ENCODE measurements at places on chromosomes 5 and 9. TPM values are rescaled to one million over a fixed set of nuclear protein-coding genes. Genes with fewer than 3 reads are reported as not detected.

The PLCXD3 gene
- not detected for total RNA-seq

The OTP gene
- not detected for total RNA-seq

DNA sequence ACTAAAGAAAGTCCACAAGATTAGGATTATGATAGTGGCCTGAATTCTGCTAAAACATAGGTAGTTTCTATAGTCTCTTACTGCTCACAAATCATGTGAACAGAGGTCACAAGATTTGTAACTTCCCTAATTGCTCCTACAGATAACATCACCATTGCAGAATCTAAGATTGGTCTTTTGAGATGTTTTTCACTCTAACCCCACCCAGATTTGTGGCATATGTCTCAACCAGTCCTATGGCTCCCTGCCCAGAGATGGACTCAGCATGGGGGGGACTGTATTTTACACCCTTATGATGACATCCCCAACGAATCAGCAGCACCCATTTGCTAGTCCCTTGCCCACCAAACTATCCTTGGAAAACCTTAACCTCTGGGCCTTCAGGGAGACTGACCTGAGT lies 1046.2 kb downstream of the CDH12 start:
- DNase-seq: no peak

GRCh38 chr5:1235379-1235778 lies 10.2 kb downstream of the SLC6A18 start:
- DNase-seq: no peak

DNA sequence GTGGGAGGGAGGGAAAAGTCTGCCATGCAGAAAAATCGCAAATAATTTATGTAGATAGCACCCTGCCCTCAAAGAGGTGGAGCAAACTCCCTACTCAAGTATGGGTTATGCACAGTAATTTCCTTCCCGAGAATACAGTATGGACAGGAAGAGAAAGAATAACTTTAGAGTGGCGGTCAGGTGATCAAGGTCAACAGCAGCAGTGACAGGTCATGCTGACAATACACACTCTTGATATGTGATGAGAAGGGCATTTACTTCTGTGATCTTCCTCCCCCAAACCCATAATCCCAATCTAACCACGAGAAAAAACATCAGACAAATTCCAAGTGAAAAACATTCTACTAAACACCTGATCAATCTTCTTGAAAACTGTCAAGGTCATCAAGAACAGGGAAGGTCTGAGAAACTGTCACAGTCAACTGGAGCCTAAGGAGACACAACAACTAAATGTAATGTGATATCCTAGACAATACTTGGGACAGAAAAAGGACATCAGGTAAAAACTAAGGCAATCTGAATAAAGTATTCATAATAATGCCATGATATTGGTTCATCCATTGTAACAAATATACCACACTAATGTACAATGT lies 11.7 kb downstream of the BICD2 start:
- DNase-seq: no peak

GRCh38 chr5:152058267-152058666 lies 133.6 kb upstream of the GLRA1 start:
- no peak for DNase-seq

- DNase-seq: no peak
These were observed 6.8 kb downstream of the FBP2 start for GRCh38 chr9:94586814-94587213.

DNA sequence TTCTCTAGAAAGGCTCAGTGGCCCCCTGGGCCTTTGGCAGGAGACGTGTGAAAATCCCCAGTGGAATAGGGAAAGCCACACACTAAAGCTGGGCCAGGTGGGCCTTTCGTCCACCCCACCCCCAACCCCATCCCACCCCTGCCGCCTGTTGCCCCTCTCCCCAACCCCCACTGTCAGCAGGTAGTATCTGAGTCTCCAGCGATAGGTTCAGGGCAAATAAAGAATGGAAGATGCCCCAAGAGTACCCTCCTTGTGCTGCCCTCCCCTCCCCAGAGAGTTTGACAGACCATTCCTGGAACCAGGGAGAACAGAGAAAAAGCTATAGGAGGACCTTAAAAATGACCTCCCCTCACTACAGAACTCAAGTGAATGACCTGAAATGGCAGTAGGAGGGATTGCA lies 36.7 kb upstream of the UBE2D2 start:
- DNase-seq: no peak

DNA sequence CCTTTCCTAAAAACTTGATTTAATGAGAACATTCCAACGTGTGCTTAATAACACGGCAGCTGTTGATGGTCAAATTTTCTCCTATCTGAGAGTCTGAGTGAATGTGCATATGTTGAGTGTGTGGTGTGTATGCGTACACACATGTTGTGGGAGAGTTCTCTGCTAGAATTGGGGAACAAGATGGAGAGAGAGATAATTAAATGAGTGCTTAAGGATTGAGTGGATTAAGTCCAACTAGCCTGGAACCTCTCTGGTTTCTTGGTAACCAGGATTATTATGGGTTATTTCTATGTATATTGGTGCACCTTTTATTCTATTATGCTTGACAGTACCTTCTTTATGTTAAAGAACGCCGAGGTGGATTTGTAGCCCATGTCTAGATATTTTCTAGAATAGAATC lies 36.4 kb upstream of the TNFAIP8 start:
- DNase-seq: no peak

DNA sequence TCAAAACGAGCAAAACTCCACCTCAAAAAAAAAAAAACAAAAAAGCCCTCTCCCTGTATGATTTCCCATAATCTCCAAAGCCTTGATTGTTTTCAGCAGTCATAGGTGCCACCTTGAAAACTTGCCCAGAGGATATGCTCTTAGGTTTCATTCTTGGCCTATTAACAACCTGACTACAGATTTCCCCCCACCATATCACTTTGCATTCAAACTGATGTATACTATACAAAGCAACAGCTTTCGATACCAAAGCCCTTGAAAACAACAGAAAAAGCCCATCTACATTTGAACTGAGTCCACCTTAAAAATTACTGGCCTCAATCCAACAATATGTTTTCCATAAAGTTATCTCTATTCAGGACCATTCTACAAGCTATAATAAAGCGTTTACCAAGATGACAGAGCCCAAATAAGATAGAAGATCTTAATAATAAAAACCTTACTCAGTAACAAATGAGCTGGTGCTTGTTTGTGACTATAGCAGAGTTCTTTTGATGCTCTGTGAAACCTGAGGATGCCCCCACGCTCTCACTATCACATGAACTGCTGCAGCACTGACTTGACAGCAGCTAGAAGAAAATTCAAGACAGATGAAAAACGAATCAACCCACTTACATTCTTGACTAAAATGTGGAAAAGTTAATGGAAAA lies 44.4 kb downstream of the FNBP1 start:
- DNase-seq: peak; percentile 49

GRCh38 chr5:141646026-141646425 lies 5.2 kb downstream of the FCHSD1 start:
- DNase-seq: no peak

DNA sequence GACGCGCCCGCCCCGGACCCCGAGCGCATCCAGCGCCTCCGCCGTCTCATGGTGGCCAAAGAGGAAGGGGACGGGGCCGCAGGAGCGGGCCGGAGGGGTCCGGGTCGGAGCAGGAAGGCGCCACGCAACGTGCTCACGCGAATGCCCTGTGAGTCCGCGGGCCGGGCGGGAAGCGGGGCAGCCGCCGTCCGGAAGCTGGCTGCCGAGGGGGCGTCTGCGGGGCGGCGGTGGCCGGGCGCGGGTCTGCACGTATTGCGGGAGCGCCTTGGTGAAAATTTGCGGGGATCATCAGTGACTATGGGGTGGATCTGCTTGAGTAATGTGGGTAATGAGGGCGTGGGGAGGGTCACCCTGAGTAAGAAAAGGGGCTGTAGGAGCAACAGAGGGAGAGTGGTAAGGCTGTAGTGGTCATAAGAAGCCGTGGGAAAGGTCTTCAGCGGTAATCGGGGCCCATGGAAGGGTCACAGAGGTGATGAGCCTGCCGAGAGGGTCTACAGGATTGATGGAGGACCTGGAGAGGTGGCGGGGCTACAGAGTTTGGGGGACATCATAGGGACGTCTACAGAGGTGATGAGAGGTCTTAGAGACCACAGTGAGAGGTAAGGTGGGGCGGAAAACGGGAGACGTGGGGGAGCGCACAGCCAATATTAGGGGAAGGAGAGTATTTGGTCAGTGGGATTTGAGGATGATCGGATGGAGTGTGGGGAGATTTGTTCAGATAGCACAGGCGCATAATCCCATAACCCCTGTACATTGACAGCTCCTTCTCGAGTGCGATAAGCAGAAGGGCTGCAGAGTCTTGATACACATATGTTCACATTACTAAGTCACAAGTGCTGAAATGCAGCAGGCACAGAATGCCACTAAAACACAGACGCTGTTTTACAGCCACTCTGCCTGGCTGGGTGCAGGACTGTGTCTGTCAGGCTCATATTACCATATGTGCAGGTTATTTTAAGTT lies 819 bp downstream of the LSM11 start:
- DNase-seq: peak; percentile 65

DNA sequence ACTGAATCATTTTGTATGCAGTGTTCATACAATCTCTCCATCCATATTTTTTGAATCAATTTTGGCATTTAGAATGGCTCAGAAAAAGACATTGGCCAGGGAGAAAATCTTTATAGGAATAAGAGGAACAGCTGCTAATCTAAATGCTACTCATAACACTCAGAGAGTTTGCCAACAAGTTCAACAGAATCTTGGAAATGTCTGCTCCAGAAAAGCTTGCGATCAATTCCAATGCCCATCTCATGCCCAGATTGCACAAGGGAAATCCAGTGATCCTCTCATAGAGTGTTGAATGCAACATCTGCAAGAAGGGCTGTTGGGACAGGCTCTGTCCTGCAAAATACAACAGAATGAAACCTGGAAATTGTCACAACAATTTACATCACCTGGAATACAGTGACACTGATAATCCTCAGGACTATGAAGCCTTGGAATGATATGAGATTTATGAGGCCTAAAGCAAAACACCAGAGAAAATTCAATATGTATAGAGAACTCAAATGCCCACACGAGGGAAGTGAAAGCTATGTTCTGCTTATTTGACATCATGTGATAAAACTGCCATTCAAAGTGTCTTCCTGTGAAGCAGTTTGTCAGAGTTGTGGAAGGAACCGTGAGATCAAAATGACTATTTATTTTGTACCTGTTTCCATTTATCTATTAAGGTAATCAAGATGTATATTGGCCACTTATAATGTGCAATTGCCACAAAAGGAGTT lies 190.1 kb downstream of the PARP8 start:
- no peak for DNase-seq

GRCh38 chr9:4228606-4229005 lies 71.3 kb downstream of the GLIS3 start:
- DNase-seq: peak; percentile 60

DNA sequence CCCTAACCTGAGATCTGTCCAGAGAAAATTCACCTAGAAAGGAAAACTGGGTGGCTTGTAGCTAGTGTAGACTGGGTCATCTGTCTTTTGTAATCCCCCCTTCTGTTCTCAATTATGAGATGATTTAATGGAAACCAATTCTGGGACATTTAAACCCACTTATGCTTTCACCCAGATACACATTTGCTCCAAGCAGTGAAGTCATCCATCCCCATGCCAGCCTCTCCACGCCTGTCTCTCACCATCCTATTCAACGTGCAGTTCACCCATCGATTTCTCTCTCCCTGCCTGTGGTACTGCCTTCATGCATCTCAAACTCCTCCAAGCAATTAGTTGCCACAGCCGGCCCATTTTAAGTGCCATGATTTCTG lies 1.8 kb downstream of the PHF19 start:
- peak; percentile 12 for DNase-seq

- no peak for DNase-seq
These were observed 234.6 kb downstream of the FSTL4 start for GRCh38 chr5:133377736-133378135.

All from G401 (cell line).